Thoracic aorta (tissue), 2 donors: ENCODE measurements at places on chromosomes 4 and X. TPM values are rescaled to one million over a fixed set of nuclear protein-coding genes. Genes with fewer than 3 reads are reported as not detected.
A peak's percentile ranks its signal among the peaks of the same experiment; 100 is the strongest.

GRCh38 chrX:68415316-68415715, 18.0 kb downstream of the OPHN1 start:
- no peak overlapping the region for H3K4me3 ChIP-seq
- H3K27ac ChIP-seq = no peak overlapping the region
- H3K4me1 ChIP-seq = no peaks in the 10 kb centered on the region
- no peaks in the 10 kb centered on the region for H3K36me3 ChIP-seq

DNA sequence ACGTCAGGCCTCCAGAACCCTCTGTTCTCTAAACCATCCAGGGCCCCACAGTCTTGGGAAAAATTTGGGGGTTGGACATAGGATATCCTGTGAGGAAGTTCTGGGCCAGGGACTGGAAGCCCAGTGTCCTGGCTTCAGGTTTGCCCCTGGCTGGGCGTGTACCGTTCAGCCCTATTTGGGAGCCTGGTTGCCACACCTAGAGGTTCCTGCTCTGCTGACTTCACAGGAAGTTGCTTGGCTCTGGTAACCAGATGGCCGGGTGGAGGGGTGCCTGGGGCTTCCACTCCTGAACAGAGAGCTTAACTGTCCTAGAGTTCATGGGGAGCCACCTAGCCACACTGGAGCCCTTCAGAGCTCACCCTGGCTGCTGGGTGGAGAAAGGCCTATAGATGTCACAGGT, 1.1 kb downstream of the TAFAZZIN start:
- no peaks in the 10 kb centered on the region for H3K36me3 ChIP-seq
- H3K4me3 ChIP-seq = peak overlapping the region; percentile 83
- no peak for DNase-seq
- peaks cover 28% of the 10 kb centered on the region for H3K4me1 ChIP-seq
- H3K27ac ChIP-seq = peak overlapping the region; percentile 82

- no peaks in the 10 kb centered on the region for H3K36me3 ChIP-seq
- peak overlapping the region; percentile 58 for H3K27ac ChIP-seq
- H3K4me3 ChIP-seq = no peak overlapping the region
- H3K4me1 ChIP-seq = peaks cover 12% of the 10 kb centered on the region
- DNase-seq = peak; percentile 41
Measured at GRCh38 chr4:38160487-38161207, 200.4 kb downstream of the PTTG2 start.

DNA sequence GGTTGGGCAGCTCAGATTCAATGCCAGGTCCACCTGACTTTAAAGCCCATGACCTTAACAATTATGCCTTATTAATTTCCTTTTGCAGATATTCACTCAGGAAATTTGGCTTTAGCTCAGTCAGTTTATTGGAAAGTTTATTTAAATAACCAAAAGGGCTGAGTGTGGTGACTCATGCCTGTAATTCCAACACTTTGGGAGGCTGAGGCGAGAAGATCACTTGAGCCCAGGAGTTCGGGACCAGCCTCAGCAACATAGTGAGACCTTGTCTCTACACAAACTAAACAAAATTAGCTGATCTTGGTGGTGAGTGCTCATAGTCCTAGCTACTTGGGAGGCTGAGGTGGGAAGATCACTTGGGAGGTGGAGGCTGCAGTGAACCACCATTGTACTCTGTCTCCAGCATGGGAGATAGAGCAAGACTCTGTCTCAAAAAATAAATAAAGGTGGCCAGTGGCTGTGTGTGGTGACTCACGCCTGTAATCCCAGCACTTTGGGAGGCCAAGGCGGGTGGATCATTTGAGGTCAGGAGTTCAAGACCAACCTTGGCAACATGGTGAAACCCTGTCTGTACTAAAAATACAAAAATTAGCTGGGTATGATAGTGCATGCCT, 43.3 kb downstream of the RHOH start:
- no peaks in the 10 kb centered on the region for H3K36me3 ChIP-seq
- no peak overlapping the region for H3K4me3 ChIP-seq
- no peaks in the 10 kb centered on the region for H3K4me1 ChIP-seq
- H3K27ac ChIP-seq = no peak overlapping the region
- no peak for DNase-seq

DNA sequence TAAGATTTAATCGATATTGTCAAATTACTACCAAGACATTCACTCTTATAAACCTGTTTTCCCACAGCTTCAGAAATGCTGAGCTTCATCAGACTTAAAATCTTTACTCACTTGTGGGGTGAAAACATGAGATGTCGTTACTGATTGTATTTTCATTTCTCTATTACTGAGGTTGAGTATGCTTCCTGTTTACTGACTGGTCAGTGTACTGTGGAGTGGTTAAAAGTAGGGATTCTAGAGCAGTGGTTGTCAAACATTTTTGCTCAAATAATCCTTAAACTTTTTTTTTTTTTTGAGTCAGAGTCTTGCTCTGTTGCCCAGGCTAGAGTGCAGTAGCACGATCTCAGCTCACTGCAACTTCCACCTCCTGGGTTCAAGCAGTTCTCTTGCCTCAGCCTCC, 50.3 kb downstream of the NSUN7 start:
- no peak overlapping the region for H3K27ac ChIP-seq
- no peaks in the 10 kb centered on the region for H3K27me3 ChIP-seq
- H3K4me3 ChIP-seq = no peak overlapping the region
- DNase-seq = no peak
- H3K36me3 ChIP-seq = peaks cover 3% of the 10 kb centered on the region

Gene POF1B
- total RNA-seq = 0.21 TPM

Gene BTC
- total RNA-seq = 10.4 TPM

Gene THAP6
- 13.4 TPM for total RNA-seq

Gene SERPINA7
- not detected for total RNA-seq
